ENCODE measurements at places on chromosomes 16 and 17.

GRCh38 chr17:63978272-63979200 lies 5.8 kb upstream of the SCN4A start:
- DNase-seq, result no peak

GRCh38 chr17:233473-233941 lies 52.1 kb upstream of the DOC2B start:
- no peak for DNase-seq

GRCh38 chr16:75599452-75600277 lies 23.4 kb downstream of the ADAT1 start:
- DNase-seq, result no peak

- DNase-seq, result no peak
Observed at GRCh38 chr17:38910325-38910724, 15.1 kb upstream of the LASP1NB start.

GRCh38 chr16:22300427-22301071 lies 3.3 kb downstream of the POLR3E start:
- DNase-seq, result peak; percentile 55

- DNase-seq, result no peak
Observed at GRCh38 chr16:4529085-4530060, 9.2 kb downstream of the CDIP1 start.

DNA sequence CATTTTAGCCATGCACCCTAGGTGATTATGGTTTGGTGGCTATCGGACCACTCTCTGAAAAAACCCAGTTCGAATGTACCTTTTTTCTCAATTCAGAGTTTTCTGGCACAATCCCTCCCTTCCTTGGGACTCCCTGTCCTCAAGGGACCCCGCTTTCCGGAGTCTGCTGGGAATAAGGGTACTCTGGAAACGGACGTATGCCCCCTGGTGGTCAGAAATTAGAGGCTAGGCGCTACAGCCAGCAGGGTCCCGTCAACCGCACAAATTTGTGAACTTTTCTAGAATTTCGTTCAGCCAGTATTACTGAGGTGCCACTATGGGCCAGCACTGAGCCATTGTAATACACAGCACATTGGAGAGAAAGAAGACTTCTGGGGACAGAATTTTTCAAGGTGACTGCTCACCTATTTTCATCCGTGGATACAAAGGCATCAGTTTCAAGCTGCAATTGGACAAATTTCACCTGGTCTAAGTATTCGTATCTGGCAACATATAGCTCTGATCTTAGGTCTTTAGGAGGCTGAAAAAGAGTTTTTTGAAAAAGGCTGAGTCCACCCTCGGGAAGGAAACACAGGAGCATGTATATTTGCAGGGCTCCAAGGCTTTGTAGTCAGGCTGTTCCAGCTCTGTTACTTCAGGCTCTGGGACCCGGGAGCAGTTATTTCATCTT lies 27.1 kb upstream of the CRYBA1 start:
- DNase-seq, result peak; percentile 94

DNA sequence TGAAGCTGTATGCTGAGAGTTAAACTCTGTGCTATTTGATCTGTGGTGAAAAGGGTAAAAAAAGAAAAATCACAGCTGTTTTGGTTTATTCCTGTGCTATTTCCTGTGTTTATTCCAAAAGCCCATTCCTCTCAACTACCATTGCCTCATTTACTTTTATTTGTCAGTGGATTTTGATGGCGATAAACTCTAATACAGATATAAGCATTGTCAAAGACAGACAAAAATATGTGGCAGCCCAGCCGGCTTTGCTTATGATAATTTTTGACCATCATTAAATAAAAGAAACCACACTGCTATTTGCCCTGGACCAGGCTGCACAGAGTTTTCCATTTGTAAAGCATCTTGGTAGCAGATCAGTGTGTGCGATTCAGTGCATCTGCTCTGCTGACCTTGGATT lies 473.6 kb upstream of the ASIC2 start:
- DNase-seq, result no peak

GRCh38 chr16:50309527-50310307 lies 43.4 kb downstream of the ADCY7 start:
- DNase-seq, result peak; percentile 34

DNA sequence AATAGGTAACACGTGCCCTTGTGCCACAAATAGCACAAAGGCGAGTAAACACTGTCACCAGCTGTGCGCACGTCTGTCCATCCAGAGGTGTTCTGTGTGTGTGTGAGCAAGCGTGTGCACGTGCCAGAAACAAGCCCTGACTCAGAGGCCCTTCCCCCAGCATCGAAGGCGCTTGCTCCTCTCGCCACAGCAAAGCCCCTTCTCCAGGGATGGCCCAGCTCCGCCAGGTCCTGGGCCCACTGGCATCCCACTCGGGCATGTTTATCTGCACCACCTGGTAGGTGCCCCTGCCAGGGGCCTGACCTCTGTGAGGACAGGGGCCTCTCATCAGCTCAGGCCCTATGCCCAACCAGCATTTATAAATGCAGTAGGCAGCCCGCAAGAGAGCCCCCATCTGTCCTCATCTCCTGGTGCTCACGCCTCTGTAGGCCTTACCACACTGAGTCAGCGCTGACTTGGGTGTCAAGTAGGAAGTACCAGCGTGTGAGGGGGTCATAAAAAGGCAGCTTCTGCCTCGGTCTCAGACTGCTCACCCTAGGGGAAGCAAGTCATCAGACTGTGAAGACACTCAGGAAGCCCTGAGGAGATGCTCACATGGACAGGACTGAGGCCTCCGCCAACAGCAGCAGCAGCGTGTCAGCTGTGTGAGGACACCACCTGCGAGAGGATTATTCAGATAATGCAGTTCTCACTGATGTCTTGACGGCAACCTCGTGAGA lies 10.8 kb downstream of the TMEM235 start:
- DNase-seq, result no peak

GRCh38 chr17:73767696-73768095 lies 123.5 kb upstream of the SDK2 start:
- no peak for DNase-seq

DNA sequence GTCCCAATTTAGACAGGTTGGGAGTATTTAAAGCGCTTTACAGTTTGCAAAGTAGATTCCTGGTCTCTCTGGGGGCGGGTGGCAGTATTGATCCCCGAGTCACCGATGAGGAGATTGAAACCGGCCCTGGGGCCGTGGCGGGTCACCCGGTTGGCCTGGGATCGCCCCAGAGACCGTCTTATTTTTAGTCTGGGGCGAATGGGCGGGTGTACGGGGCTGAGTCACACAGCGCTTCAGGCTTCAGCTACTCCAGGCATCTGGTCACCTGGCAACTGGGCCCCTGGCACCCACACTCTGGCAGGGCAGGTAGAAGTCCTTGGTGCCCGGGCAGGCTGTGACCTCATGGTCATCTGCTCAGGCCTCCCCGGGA lies 669 bp downstream of the MIEF2 start:
- no peak for DNase-seq

GRCh38 chr17:72622661-72623433 lies 469.6 kb downstream of the SLC39A11 start:
- DNase-seq, result peak; percentile 18

DNA sequence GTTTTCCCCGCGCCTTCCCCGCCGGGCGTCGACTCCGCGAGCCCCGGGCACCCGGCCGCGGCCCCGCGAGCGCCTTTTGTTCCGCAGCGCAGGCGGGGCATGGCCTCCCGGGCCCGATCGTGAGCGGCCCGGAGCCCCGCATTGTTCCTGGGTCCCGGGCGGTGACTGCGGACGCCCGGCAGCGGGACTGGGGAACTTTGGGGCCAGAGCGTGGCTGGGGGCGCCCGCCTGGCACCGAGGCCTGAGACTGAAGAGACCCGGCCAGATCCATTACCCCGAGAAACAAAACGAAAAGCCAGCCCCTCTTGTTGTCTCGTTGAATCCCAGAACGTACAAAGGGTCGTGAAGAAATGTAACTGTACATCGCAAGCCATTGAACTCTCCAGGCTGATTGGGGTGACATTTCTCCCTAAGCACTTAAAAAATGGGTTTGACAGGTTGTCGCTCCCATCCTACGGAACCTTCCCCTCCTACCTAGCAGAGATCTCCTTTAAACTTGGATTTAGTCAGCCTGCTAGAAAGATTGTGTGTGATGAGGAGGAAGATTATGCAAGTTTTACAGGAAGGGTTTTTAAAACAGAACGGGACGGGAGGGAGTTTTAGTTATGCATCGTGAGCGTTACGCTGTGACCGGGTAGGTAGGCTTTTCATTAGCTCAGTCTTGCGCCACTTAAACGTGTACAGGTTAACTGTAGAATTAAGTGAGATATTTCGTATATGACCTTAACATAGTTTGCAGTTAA lies 825 bp downstream of the METTL9 start:
- DNase-seq, result peak; percentile 77

DNA sequence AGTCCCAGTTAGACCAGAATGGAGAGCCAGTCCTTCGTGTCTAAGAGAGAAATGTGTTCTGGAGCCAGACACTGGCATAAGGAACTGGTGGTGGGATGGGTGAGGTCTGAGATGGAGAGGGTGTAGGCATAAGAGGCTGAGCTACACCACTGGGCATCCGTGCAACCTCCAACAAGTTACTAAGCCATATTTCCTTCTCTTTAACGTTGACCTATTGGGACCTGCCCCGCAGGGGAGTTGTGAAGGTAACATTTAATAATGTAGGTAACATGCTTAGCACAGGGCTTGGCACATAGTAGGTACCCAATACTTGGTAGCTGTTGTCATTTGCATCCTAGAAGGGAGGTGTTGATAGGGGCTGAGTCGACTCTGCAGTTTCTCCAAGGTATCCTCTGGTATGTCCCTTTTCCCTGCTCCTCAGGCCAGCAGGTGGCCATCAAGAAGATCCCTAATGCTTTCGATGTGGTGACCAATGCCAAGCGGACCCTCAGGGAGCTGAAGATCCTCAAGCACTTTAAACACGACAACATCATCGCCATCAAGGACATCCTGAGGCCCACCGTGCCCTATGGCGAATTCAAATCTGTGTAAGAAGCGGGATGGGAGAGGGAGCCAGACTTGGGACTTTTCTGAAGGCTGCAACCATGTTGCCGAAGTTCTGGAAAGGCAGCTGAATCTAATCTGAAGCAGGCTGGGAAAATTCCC lies 1.2 kb downstream of the MAPK7 start:
- DNase-seq, result no peak

GRCh38 chr17:2792366-2793169 lies 3.7 kb upstream of the RAP1GAP2 start:
- no peak for DNase-seq

DNA sequence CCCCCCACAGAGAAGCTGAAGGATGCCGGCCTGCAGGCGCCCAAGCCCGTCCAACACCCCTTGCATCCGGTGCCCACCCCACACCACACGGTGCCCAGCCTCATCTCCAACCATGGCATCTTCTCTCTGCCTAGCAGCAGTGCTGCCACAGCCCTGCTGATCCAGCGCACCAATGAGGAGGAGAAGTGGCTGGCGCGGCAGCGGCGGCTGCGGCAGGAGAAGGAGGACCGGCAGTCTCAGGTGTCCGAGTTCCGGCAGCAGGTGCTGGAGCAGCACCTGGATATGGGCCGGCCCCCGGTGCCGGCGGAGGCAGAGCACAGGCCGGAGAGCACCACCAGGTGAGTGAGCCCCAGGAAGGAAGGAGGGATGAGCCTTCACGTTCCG lies 31.5 kb downstream of the GINS2 start:
- no peak for DNase-seq

DNA sequence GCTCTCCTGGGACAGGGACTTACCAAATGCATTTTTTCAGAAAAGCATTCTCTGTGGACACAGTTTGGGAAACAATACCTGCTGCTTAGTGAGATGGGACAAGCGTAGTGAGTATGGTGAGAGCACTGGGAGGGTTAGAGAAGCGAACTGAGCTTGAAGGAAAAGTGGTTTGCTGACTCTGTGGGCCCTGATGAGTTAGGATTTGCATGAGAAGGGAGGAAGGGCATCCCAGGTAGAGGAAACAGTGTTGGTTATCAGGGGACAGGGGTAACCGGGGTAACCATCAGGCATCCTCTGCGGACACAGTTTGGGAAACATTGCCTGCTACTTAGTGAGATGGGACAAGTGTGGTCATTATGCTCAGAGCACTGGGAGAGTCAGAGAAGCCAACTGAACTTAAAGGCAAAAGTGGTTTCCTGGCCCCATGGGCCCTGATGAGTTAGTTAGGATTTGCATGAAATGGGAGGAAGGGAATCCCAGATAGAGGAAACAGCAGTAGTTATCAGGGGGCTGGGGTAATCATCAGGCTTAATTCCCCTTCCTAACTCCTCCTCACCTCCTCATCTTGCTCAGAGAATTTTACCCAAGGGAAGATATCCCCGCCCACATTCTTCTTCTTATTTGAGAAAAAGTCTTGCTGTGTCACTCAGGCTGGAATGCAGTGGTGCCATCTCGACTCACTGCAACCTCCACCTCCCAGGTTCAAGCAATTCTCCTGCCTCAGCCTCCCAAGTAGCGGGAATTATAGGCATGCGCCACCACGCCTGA lies 319.3 kb downstream of the RBFOX1 start:
- no peak for DNase-seq

DNA sequence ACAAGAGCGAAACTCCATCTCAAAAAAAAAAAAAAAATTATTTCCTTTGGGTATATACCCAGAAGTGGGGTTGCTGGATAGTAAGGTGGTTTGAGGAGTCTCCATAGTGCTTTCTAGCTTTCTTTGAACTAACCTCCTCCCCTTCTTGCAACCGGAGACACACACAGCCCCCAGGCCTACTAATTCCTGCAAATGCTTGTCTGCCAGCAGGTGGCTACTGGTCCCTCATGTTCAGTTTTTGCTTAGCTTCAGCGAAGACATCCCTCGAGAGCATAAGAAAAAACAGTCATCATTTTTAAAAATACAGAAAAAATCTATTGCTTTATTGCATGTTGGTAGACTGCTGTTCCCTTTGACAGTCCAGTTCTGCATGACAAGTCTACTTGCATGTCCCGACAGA lies 439.0 kb downstream of the UTP18 start:
- no peak for DNase-seq

GRCh38 chr17:48132385-48132784 lies 24.8 kb downstream of the SNX11 start:
- no peak for DNase-seq

DNA sequence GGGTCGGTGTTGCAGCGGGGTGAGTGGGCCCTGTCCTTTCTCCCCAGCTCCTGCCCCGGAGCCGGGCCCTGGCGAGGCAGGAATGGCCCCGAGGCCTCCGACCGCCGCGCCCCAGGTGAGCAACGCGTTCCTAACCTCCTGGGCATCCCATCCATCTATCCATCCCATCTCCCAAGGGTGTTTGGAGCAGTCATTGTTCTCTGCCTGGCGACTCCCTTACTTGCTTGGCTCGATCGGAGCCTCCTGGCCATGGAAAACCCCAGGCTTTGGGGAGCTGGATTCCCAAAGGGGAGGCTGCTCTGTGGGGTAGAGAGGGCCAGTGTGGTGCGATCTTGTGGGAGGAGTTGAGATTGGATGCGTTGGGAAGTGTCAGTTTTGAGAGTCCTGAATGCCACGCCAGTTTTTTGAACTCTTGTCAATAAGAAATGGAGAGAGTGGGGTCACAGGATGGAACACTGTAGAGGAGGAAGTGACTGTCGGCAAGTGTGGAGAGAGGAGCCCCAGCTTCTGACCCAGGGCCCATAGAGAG lies 684 bp downstream of the ZFP90 start:
- peak; percentile 66 for DNase-seq

All from eye (tissue), 1 donor.